ENCODE measurements at places on chromosomes 11 and 22. TPM values are rescaled to one million over a fixed set of nuclear protein-coding genes. Genes with fewer than 3 reads are reported as not detected.
A peak's percentile ranks its signal among the peaks of the same experiment; 100 is the strongest.

PARVG gene
- total RNA-seq = 7.5 TPM

CTSW gene
- total RNA-seq = not detected

P2RY6 gene
- total RNA-seq = not detected

MOGAT2 gene
- total RNA-seq = 1.9 TPM

SC5D gene
- 31.1 TPM for total RNA-seq

NCF4 gene
- 13.5 TPM for total RNA-seq

GRCh38 chr11:13667795-13668101 lies 720 bp upstream of the FAR1 start:
- DNase-seq = no peak

- no peak for DNase-seq
These were observed 19.1 kb downstream of the ARHGAP42 start for GRCh38 chr11:100706179-100706578.

DNA sequence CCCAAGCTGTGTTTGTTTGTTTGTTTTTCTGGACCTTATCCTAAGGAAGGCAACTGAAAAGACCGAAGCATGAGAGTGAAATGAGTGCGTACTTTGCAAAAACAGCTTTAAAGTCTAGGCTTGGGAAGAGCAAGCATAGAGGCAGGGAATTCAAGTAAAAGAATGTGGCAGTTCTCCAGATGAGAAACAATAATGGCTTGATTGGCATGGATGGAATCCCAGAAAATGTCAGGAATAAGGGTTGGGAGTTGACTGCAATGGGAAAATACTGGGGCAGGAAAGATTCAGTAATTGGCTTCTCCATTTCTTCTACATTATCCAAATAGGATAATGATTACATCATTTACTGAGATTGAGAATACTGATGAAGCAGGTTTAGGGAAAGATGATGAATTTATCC lies 17.5 kb downstream of the SAAL1 start:
- no peak for DNase-seq

DNA sequence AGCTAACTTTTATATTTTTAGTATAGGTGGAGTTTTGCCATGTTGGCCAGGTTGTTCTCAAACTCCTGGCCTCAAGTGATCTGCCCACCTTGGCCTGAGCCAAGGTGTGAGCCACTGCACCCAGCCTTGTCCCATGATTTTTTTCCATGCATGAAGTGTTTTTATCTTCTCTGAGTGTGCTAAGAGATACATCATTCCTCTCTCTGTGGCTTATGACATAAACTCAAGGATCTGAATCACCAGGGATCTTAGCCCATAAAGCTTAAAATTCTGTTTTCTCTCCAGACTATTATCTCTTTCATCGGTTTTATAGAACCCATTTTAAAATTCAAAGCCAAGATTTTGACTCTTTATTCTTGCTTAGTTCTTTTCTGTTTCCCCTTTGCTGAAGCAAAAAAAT lies 48.4 kb upstream of the C11orf58 start:
- DNase-seq = peak; percentile 73

DNA sequence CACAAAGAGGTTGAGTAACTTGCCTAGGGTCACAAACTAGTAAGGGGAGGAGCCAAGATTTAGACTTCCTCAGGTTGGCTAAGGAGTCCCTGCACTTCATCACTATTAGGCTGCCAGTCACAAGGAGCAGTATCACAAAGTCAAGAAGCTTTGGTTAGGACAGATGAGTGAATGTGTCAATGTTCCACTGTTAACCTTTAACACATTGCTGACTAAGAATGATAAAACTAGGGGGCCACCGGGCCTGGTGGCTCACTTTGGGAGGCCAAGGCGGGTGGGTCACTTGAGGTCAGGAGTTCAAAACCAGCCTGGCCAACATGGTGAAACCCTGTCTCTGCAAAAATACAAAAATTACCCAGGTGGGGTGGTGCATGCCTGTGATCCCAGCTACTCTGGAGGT lies 32.0 kb downstream of the TMEM123 start:
- no peak for DNase-seq

DNA sequence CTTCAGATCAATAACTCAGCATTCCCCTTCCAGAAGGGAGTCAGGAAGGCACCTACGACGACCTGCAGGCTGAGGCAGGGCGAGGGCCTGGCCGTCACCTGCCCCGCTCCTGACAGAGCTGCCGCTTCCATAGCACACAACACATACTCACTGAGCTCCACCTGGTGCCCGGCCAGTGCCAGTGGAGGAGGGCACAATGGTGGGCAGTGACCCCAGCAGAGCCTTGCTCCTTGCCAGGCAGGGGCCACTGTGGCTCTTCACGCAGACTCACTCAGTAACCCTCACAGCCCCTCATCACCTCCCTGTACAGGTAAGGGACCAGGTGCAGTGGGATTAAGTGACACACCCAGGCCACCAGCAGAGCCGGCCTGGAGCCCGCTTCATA lies 24.6 kb downstream of the LRFN4 start:
- no peak for DNase-seq

DNA sequence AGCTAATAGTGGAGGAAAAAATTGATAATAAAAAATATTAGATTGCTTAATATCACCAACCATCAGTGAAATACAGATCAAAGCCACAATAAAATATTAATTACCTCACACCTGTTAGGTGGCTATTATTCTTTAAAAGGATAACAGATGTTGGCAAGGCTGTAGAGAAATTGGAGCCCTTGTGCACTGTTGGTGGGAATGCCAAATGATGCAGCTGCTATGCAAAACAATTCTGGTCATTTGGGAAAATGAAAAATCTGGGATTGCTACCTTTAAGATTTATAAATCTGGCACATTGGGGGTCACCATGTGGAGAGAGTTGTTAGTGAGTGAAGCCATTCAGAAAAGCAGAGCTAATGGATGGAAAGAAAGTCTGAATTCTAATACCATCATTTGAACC lies 143.4 kb downstream of the FCHSD2 start:
- no peak for DNase-seq

DNA sequence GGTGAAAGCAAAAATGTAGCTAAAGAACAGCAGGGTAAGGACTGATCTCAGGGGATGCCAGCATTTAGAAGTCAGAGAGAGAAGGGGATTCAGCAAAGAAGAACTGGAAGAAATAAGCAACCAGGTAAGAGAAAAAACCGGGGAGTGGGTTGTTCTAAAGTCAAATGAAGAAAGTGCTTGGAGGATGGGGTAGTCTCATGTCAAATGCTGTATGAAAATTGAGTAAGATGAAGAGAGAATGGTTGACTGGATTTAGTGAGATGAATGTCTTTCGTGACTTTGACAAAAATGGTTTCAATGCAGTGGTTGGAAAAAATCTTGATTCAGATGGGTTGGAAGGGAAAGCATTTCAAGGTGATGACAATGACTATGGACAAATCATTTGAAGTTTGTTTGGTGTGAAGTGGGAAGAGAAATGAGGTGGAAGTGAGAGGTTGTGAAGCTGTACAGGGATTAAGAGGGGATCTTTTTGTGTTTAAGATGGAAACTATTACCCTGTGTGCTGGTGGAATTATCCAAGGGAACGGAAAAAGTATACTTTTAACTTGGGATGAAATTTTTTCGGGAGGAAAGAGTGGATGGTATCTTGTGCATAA lies 484.0 kb downstream of the ETS1 start:
- no peak for DNase-seq

DNA sequence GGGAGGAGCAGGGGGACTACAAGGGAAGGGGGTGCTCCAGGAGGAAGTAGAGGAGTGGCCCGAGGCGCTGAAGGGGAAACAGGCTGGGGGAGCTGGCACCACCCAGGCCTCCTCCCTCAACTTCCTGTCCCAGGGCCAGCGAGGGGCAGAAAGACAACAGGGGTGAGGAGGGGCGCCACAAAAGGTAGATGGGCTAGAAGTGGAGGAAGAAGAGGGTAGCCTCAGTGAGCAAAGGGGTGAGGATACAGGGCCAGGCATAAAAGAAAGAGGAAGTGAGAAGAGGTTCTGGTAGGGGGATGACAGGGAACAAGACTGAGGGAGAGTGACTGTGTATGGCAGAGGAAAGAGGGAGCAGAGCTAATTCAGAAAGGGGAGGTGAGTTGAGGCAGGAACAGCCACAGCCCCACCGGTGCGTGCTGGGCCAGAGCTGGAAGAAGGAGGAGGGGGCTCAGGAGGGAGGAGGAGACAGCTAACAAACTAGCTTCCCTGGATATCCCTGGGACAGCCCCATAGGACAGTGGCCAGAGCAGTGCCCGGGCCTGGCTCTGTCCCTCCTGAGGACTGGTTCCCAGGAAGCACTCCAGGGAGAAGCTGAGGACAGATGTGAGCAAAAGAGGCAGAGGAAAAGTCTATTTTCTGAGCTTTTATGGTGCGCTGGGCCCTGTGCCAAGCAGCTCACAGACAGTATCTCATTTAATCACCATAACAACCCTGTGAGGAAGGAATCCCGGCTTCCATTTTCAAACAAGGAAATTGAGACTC lies 8.5 kb downstream of the DCHS1 start:
- peak; percentile 83 for DNase-seq

All from umbilical cord (tissue), 2 donors.